ENCODE measurements at places on chromosomes 5 and 9.

GRCh38 chr5:43171451-43171850 lies 20.6 kb upstream of the NIM1K start:
- no peak for DNase-seq

DNA sequence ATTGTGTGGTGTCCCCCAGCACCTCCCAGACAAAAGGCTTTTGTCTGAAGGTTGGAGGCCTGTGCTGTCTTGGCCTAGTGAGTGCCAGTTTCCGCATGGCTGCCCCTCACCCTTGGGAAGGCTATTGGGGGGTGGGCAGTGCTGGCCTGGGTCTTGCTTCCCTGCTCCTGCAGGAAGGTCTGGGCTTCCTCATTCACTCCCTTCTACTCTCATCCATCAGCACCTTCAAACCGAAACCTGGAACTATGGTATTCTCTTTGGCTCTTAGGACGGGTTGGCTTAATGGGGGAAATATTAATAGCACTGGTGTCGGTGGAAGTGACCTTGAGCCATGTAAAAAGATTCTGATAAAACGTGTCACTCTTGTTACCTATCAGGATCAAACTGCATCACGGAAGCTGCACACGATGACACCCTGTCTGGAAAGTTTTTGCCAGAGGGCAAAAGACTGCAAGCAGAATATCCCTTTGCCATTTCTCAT lies 34.0 kb upstream of the GLRX start:
- no peak for DNase-seq

DNA sequence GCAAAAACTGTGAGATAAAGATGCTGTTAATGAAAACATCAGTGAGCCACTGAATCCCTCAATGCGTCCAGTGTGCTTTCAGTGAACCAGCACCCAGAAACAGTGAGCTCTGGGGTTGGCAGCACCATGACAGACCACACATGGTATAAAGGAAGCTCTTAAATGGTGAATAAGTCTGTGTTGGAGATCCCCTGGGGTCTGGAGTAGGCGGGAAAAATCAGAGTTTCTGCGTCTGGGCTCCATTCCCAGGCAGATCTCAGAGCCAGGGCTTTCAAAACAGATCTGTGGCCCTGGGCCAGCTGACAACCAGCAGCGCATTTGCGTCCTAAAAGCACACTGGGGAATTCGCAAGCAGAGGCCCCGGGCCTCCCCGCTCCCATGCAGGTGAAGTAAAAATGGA lies 233.5 kb downstream of the FRMD3 start:
- no peak for DNase-seq

GRCh38 chr9:84554069-84554664 lies 115.4 kb upstream of the NTRK2 start:
- DNase-seq = no peak

GRCh38 chr5:151451626-151452520 lies 4.5 kb downstream of the SLC36A1 start:
- no peak for DNase-seq

- no peak for DNase-seq
Observed at GRCh38 chr5:5810461-5810860, 388.0 kb downstream of the ICE1 start.

GRCh38 chr5:139796061-139796806 lies 626 bp downstream of the PSD2 start:
- no peak for DNase-seq

DNA sequence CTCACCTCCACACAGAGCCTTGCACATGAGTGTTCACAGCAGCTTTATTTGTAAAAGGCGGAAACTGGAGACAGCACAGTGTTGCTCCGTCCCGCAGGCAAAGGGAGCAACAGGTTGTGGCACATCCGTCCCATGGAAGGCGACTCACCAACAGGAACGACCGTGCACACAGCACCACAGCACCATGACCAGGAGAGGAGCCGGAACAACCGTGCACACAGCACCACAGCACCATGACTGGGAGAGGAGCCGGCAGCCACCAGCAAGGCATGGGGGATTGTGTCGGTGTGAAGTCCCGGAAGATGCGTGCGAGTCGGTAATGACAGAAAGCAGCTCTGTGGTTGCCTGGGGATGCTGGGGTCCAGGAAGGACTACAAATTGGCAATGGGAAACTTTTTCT lies 158.5 kb downstream of the C9orf50 start:
- no peak for DNase-seq
